ENCODE measurements at places on chromosomes 4 and X. TPM values are rescaled to one million over a fixed set of nuclear protein-coding genes. Genes with fewer than 3 reads are reported as not detected.

GSPT2 gene
- 10.5 TPM for total RNA-seq

REPS2 gene
- total RNA-seq = 1.7 TPM

AMTN gene
- total RNA-seq = 0.57 TPM

ANAPC4 gene
- total RNA-seq = 29.8 TPM

HTN3 gene
- 0.28 TPM for total RNA-seq

DNA sequence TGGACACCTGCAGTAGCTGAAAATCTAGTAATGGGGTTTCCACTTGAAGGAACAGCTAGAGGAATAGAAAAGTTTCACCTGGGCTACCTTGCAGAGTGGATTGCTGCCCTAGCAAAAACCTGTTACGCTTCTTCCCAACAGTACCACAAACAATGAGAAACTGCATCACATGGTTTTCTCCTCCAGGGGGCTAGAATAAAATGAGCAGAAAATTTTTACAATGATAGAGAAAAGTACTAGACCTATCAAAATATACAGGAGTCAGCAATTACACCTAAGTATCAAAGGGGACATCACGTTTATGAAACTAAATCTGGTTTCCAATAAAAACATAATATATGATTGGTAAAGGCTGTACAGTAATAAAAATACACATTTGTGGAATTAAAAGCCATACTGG lies 423.1 kb upstream of the PITX2 start:
- no peak for DNase-seq

DNA sequence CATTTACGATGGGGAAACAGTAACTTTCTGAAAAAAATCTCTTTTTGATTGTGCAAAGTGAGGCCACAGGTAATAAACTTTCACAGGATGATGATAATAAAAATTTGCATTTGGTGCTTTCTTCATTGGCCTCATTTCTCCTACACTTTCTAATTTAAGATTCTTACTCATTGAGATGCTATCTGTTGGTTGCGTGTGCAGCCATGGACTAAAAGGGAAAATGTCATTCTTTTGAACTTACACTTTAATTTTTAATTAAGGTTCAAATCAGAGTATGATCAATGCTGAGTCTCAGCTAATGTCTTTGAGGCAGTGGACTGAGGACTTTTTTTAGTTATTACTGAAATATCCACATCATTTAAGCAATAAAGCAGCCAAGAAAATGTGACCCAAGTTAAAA lies 87.6 kb downstream of the SEL1L3 start:
- no peak for DNase-seq

DNA sequence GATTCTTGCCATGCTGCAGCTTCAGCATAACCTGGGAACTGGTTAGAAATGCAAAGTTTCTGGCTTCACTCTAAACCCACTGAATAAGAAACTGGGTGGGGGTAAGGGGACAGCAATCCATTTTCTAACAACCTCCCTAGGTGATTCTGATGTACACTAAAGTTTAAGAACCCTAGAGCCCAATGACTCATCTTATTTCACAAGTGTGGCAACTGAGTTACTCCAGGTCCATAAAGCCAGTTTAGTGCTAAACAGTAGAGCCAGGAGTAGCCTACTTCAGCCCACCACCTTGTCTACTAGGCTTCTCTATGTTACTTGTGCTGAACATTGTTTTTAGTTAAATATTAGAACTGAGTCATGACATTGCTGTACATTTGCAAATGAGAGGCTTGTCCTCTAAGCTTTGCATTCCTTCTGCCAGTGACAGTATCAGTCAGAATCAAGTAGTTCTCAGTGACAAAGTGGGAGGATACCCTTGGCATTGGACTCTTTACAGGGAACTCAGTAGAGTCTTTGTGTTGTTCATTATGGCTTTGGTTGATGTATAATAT lies 518.0 kb downstream of the RPA4 start:
- no peak for DNase-seq

DNA sequence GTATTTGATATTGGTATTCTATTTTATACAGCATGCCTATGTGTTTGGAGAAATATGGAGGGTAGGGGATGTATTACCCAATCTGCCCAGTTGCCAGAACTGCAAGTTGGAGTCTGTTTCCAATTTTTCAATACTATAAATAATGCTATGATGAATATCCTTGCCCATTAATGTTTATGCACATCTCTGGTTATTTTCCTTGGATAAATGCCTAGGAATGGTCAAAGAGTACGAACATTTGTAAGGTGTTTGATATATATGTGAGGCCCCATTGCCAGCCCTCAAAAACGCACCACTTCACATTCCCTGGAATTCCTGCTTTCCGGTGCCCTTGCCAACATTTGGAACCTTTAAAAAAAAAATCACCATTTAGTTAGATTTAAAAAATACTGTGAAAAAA lies 34.3 kb downstream of the CLDN34 start:
- DNase-seq = no peak
